ENCODE measurements at places on chromosomes 1 and 21. TPM values are rescaled to one million over a fixed set of nuclear protein-coding genes. Genes with fewer than 3 reads are reported as not detected.

Gene ALPL
- total RNA-seq, result 15.6 TPM

Gene SPRR2F
- total RNA-seq, result not detected

Gene CLCA1
- total RNA-seq, result not detected

Gene TAS1R1
- not detected for total RNA-seq

Gene UBXN11
- total RNA-seq, result 26.5 TPM

Gene EFCAB7
- total RNA-seq, result 11.7 TPM

Gene DNASE2B
- 0.88 TPM for total RNA-seq

Gene BLACAT1
- 3.6 TPM for total RNA-seq

Gene PEX11B
- total RNA-seq, result 39.2 TPM

GRCh38 chr1:41365772-41366454 lies 4.7 kb downstream of the FOXO6 start:
- H3K4me1 ChIP-seq, result peaks cover 17% of the 10 kb centered on the region
- no peak overlapping the region for H3K4me3 ChIP-seq
- DNase-seq, result peak; percentile 73
- H3K36me3 ChIP-seq, result no peaks in the 10 kb centered on the region

DNA sequence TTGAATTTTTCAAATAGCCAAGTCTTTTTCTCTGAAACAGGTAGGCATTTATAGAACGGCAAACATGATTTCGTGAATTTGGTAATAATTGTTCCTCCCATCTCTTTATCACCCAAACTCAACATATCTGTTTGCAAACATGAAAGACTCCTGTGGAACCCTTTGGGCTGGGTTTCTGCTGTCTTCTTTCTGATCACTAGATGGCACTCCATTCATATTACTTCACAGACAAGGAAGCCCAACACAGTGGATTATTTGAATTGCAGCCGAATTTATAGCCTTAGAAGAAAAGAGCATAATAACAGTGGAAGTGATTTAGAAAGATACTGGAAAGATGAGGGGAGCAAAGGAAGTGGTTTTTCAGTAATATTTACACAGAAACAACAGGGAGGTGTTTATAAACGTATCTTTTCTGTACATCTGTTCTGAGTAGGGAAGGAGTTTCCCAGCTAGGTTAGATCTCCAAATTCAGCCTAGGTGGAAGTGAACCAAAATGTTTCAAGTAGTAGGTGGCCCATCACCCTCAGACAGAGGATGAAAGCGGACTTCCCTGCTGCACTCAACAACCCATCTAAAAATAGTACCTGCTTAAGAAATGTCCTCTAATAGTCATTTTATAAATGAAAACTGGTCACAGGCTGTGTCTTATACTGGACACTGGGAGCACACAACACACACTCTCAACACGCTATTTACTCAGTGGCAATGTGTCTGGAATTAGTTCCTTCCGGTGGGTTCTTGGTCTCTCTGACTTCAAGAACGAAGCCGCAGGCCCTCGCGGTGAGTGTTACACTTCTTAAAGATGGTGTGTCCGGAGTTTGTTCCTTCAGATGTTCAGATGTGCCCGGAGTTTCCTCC lies 67.6 kb downstream of the MAP3K21 start:
- no peaks in the 10 kb centered on the region for H3K4me1 ChIP-seq
- DNase-seq, result peak; percentile 8
- no peaks in the 10 kb centered on the region for H3K36me3 ChIP-seq
- no peak overlapping the region for H3K4me3 ChIP-seq
- H3K27me3 ChIP-seq, result no peaks in the 10 kb centered on the region
- no peak overlapping the region for H3K27ac ChIP-seq

DNA sequence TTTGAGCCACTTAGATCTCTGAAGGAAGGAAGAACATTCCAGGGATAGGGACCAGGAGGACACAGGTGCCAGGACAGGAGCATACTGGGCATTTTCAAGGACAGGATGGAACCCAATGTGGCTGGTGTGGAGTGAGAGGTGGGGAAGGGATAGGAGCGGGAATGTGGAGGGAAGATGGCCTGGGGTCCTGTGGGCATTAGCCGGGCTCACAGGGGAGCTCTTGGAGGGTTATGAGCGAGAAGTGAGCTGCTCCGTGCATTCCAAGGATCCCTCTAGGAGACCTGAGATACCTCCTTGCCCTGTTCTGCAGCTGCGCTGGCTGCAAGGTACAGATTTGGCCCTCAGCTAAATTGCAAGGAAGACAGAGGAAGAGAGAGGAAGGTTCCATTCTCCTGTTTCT lies 87.5 kb downstream of the IER5 start:
- H3K36me3 ChIP-seq, result no peaks in the 10 kb centered on the region
- no peaks in the 10 kb centered on the region for H3K27me3 ChIP-seq
- no peak overlapping the region for H3K27ac ChIP-seq

GRCh38 chr1:215878128-215878527 lies 311.0 kb downstream of the KCTD3 start:
- H3K4me1 ChIP-seq, result no peaks in the 10 kb centered on the region
- H3K27me3 ChIP-seq, result no peaks in the 10 kb centered on the region
- H3K27ac ChIP-seq, result no peak overlapping the region
- no peaks in the 10 kb centered on the region for H3K36me3 ChIP-seq
- DNase-seq, result no peak

GRCh38 chr1:171623651-171624331 lies 1.7 kb downstream of the MYOCOS start:
- peaks cover 16% of the 10 kb centered on the region for H3K4me1 ChIP-seq
- no peaks in the 10 kb centered on the region for H3K36me3 ChIP-seq
- DNase-seq, result peak; percentile 62
- no peak overlapping the region for H3K27ac ChIP-seq
- H3K4me3 ChIP-seq, result no peak overlapping the region

- H3K4me1 ChIP-seq, result no peaks in the 10 kb centered on the region
- no peaks in the 10 kb centered on the region for H3K27me3 ChIP-seq
- DNase-seq, result no peak
- no peak overlapping the region for H3K27ac ChIP-seq
- no peak overlapping the region for H3K4me3 ChIP-seq
These were observed 45.5 kb downstream of the TNFSF4 start for GRCh38 chr1:173161510-173162221.

GRCh38 chr1:200233393-200233792 lies 176.4 kb downstream of the ZNF281 start:
- no peak for DNase-seq
- no peak overlapping the region for H3K4me3 ChIP-seq
- H3K36me3 ChIP-seq, result no peaks in the 10 kb centered on the region
- H3K27me3 ChIP-seq, result no peaks in the 10 kb centered on the region
- no peaks in the 10 kb centered on the region for H3K4me1 ChIP-seq

- H3K4me3 ChIP-seq, result no peak overlapping the region
- no peaks in the 10 kb centered on the region for H3K27me3 ChIP-seq
- DNase-seq, result no peak
- no peak overlapping the region for H3K27ac ChIP-seq
These were observed 327.9 kb upstream of the C1orf174 start for GRCh38 chr1:4227986-4228385.

GRCh38 chr1:50976890-50977574 lies 7.0 kb downstream of the CDKN2C start:
- DNase-seq, result peak; percentile 15
- no peaks in the 10 kb centered on the region for H3K36me3 ChIP-seq
- H3K4me1 ChIP-seq, result no peaks in the 10 kb centered on the region
- peak overlapping the region; percentile 77 for H3K4me3 ChIP-seq
- H3K27me3 ChIP-seq, result no peaks in the 10 kb centered on the region
- peak overlapping the region; percentile 82 for H3K27ac ChIP-seq

GRCh38 chr1:67110352-67110751 lies 24.4 kb downstream of the C1orf141 start:
- no peak for DNase-seq
- H3K4me3 ChIP-seq, result no peak overlapping the region
- H3K27ac ChIP-seq, result no peak overlapping the region
- H3K4me1 ChIP-seq, result no peaks in the 10 kb centered on the region

GRCh38 chr1:38577385-38577784 lies 282.2 kb downstream of the RRAGC start:
- DNase-seq, result no peak
- H3K36me3 ChIP-seq, result no peaks in the 10 kb centered on the region
- no peak overlapping the region for H3K4me3 ChIP-seq
- peaks cover 6% of the 10 kb centered on the region for H3K4me1 ChIP-seq

DNA sequence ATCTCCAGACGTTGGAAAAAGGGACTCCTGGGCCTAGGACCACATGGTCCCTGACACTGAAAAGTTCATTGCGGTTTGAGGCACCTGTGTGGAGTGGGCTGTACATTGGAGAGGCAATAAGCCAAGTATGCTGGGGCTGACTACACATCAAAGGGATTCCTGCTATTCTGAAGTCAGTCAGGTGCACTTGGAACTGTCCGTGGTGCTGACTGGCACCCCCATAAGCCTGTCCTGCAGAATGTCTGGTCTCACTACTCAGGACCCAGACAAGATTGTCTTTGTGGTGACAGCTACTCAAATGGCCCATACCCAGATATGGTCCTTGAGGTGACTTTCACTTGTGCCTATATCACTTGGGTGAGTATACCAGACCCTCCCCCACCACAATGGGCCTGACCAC lies 150.6 kb downstream of the RWDD3 start:
- peak; percentile 3 for DNase-seq
- no peaks in the 10 kb centered on the region for H3K36me3 ChIP-seq
- no peak overlapping the region for H3K4me3 ChIP-seq
- H3K4me1 ChIP-seq, result no peaks in the 10 kb centered on the region

- DNase-seq, result no peak
- H3K27me3 ChIP-seq, result no peaks in the 10 kb centered on the region
- H3K36me3 ChIP-seq, result no peaks in the 10 kb centered on the region
- peaks cover 23% of the 10 kb centered on the region for H3K4me1 ChIP-seq
- H3K4me3 ChIP-seq, result no peak overlapping the region
- no peak overlapping the region for H3K27ac ChIP-seq
These were observed 3.0 kb upstream of the MFSD2A start for GRCh38 chr1:39951926-39952325.

DNA sequence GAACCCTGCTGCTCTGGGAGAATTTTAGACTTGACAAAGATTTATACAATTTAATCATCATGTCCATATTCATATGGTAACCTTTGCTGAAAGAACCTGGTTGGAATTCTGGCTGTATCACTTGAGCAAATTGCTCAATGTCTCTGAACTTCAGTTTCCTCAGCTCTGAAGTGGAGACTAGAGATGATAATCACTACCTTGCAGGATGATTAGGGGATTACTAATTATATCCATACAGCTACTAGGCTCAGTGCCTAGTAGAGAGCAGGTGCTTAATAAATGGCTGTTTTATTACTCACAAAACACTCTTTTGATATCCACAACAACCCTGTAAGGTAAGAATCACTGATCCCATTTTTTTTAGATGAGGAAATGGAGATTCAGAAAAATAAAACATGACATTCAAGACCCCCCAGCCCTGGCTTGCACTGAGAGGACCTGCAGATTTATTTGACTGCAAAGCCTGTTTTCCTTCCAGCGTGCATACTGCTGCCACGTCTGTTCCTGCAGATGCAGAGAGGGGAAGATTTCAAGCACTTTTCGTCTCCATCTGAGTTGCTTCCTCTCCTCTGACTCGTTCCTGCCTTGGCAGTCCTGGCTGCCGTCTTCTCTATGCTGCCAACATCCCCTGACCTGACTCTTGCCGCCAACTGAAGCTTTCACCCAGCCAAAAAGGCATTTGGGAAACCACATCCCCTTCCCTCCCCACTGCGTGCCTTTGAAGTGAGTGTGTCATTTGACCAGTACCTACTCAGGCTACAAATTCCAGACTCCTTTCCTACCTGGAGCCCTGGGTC lies 203.0 kb downstream of the PLPP3 start:
- no peaks in the 10 kb centered on the region for H3K27me3 ChIP-seq
- no peaks in the 10 kb centered on the region for H3K36me3 ChIP-seq
- H3K4me3 ChIP-seq, result no peak overlapping the region
- peak; percentile 66 for DNase-seq
- peak overlapping the region; percentile 33 for H3K27ac ChIP-seq

DNA sequence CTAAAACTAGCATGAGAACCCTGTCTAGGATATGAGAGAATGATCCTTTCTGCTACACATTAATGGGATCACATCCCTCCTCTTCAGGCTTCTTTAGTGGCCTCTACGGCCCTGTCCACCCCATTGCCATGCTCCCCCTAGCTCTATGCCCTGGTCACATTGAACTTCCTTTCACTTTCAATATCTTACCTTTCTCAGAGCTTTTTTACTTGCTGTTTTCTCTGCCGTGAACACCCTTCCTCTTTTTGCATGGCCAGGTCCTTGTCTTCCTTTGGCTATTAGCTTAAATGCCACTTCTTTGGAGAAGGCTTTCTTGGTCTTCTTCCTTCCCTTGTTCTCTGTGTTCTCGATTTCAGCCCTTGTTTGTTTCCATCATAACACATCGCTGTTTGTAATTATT lies 97.4 kb downstream of the GIPC2 start:
- H3K27me3 ChIP-seq, result no peaks in the 10 kb centered on the region
- no peak overlapping the region for H3K4me3 ChIP-seq
- H3K27ac ChIP-seq, result no peak overlapping the region
- no peak for DNase-seq

DNA sequence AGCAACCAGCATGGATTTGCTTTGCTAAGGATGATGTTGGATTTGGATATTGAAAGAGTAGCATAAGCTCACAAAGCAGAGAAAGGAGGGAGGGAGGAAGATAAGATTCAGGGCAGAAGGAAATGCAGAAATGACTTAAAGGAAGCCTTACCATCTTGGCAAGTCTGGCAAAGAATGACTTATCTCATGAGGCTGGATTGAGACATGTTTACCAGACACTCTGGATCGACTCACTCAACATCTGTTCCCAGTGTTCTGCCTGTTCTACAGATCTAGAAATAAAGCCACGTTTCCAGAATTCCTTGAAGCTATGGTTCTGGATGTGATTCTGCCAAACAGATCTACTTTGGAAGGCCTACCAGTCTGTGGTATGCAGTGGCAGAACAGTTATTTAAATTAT lies 38.8 kb upstream of the CTBS start:
- no peak for DNase-seq
- H3K27me3 ChIP-seq, result no peaks in the 10 kb centered on the region
- no peaks in the 10 kb centered on the region for H3K4me1 ChIP-seq
- H3K27ac ChIP-seq, result no peak overlapping the region

DNA sequence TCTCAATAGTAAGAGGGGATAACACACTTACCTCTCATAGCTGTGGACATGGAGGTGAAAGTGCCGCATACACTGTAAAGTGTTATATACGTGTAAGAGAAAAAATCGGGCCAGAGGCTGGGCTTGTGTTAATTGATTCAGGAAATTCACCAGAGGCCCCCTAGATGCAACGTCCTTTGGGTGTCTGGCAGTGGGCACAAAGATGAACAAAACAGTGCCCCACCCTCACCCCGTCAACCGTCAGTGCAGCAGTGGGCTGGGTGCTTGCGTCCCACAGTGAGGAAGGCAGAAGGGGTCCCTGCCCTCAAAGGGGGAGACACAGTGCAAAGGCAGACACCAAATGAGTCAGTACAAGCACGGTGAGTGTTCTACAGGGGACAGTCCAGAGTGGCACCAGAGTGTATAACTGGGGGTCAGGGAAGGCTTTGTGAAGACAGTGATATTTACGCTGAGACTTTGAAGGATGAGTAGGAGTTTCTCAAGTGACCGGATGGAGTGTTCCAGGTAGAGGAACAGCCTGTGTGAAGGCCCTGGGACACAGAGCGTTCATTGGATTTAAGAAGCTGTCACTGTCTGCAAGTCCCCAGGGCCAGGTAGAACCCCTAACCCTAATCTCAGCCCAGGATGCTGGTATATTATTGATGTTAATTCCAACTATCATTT lies 6.6 kb upstream of the MTFR1L start:
- H3K4me1 ChIP-seq, result peaks cover under 1% of the 10 kb centered on the region
- no peak overlapping the region for H3K27ac ChIP-seq
- H3K4me3 ChIP-seq, result no peak overlapping the region
- no peaks in the 10 kb centered on the region for H3K27me3 ChIP-seq
- peaks cover 24% of the 10 kb centered on the region for H3K36me3 ChIP-seq

- no peaks in the 10 kb centered on the region for H3K4me1 ChIP-seq
- no peak for DNase-seq
- H3K36me3 ChIP-seq, result no peaks in the 10 kb centered on the region
- H3K27ac ChIP-seq, result no peak overlapping the region
These were observed 85.4 kb downstream of the TBX15 start for GRCh38 chr1:118902711-118903191.

- peak overlapping the region; percentile 77 for H3K4me3 ChIP-seq
- no peaks in the 10 kb centered on the region for H3K27me3 ChIP-seq
- peaks cover 23% of the 10 kb centered on the region for H3K36me3 ChIP-seq
- H3K27ac ChIP-seq, result no peak overlapping the region
These were observed 977 bp downstream of the PRPF3 start for GRCh38 chr1:150322310-150322709.
